ENCODE measurements at places on chromosomes 12 and 14.

- DNase-seq = peak; percentile 85
Measured at GRCh38 chr12:116277467-116278278, at the start of gene MED13L. TSS of gene MED13L (minus strand) at chr12:116277693. CDS start at chr12:116277131, 562 bp downstream.

DNA sequence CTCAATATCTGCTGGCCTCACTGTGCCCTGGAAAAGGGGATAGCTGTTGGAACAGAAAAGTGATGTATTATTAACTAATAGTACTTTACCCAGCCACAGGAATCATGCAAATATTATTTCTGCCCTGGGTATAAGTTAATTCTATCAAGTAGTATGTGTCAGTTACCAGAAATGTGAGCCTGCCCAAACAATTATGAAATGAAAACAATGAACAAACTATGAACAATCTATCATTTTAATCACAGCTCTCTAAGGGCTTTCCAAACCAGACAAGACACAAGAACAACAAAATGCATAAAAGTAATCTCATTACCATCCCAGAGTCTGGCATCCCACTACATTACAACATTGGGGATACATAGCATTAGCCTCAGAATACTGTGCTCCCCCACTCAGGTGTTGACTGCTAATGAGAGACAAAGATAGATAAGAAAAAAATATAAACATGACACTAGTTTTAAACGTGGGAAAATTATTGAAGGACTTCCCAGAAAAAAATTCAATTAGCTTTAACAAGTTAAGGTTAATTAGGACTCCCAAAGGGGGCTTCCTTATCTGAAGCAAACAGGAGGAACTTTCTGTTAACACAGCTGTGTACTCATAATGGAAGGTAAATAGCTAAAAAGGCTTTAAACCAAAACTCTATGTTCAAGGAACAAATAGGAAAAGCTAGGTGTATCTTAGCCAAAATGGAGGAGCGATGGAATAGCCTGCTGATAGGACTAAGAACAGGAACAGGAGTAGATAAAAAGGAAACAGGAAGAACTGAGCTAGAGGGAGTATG, 3.3 kb downstream of the DCAF5 start:
- DNase-seq = no peak

- DNase-seq = no peak
Measured at GRCh38 chr12:87266305-87266704, 762.9 kb downstream of the C12orf50 start.

- DNase-seq = no peak
Measured at GRCh38 chr12:229441-230191, 15.7 kb upstream of the SLC6A12 start.

Data from activated T-helper 2 cell treated with anti-CD3 and anti-CD28 coated beads, Interferon-gamma antibody, Interleukin-2, Interleukin-4, amounts not matched to agents 10 μg/mL and 5 μg/mL and 100 μg/mL, durations not matched to agents 14 hours and 24 hours and 36 hours (primary cell).